ENCODE measurements at places on chromosomes 13 and 19. TPM values are rescaled to one million over a fixed set of nuclear protein-coding genes. Genes with fewer than 3 reads are reported as not detected.

DNA sequence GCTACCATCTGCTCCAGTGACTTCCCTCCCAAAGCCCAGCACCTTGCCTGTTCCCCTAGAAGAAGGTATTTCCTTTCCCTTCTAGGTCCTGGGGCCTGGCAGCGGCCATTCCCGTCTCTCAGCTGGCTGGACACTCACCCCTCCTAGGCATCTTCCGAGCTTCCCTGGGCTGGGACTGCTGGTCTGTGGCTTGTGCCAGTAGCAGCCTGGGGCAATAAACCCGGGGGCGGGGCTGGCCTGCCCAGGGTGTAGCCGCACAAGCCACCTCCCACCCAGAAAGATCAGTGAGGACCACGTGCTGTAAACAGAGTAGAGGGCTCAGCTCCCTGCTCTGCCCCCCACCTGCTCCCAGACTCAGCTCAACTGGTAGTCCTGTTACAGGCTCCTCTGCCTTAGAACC lies 15.0 kb downstream of the LIPE start:
- H3K4me1 ChIP-seq = peaks cover 7% of the 10 kb centered on the region
- DNase-seq = no peak

GRCh38 chr19:8504919-8505318 lies 2.5 kb upstream of the PRAM1 start:
- H3K4me3 ChIP-seq = no peak overlapping the region
- no peak overlapping the region for H3K27ac ChIP-seq
- no peaks in the 10 kb centered on the region for H3K27me3 ChIP-seq

DNA sequence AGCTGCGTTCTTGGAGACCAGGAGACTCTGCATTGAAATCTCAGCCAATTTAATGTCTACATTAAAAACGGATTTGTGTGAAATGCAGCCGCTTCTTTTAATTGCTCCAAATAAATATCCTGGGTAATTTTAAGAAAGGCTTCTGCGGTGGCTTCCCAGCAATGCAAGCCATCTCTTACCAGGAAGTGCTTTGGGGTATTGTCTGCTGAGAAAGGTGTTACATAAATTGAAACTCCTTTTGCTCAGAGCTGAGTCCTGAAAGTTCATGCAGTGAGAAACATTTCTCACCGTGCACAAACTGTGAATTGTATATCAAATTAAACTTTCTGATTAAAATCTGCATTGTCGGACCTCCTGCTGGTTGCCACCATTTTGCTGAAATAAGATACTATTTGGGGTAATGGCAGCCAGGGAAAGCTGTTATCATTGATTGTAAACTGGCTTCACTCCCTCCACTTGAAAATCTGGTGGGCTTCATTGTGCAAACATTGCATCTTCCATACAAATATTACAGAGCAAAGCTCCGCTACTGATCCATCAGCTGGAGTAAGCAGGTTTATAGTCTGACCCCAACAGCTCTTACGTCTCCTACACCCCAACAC lies 59.5 kb downstream of the ZIC5 start:
- no peak for DNase-seq
- no peak overlapping the region for H3K4me3 ChIP-seq
- no peak overlapping the region for H3K27ac ChIP-seq
- H3K27me3 ChIP-seq = no peaks in the 10 kb centered on the region

DNA sequence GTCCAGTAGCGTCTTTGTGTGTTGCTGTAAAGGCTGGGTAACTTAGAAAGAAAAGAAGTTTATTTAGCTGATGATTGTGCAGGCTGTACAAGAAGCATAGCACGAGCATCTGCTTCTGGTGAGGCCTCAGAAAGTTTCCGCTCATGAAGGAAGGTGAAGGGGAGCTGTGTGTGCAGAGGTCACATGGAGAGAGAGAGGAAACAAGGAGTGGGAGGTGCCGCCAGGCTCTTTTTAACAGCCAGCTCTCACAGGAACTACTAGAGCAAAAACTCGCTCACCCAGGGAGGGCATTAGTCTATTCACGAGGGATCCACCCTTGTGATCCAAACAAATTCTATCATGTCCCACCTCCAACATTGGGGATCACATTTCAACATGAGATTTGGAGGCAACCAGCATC lies 99.8 kb downstream of the GPR12 start:
- H3K36me3 ChIP-seq = no peaks in the 10 kb centered on the region
- H3K27me3 ChIP-seq = no peaks in the 10 kb centered on the region
- peaks cover 2% of the 10 kb centered on the region for H3K4me1 ChIP-seq
- H3K27ac ChIP-seq = no peak overlapping the region

DNA sequence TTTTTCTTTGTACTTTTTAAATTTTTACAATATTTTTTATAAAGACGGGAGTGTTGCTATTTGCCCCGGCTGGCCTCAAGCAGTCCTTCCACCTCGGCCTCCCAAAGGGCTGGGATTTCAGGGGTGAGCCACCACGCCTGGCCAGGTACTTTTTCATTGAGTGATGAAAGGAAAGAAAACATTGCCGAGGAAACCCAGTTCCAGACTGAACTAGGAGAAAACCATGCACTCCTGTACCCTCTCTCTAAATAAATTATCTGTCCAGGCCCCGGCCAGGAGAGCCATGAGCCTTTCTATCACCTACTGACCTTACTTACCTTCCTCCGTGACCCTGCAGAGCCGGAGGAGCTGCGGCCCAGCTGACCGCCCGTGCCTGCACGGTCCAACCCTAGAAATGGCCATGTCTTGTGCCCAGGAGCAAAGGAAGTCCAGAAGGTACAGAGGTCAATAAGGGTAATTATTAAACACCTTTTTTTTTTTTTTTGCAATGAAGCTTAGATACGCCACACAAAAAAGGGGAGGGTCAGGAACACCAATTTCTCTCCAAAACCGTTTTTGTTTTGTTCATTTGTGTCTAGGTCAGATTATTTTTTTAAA lies at the start of gene SLC7A9:
TSS of gene SLC7A9 (minus strand) at position 399 of the 597 bp plus-strand sequence. CDS start 1,233 bp downstream, outside the sequence.
- H3K27me3 ChIP-seq = no peaks in the 10 kb centered on the region
- no peak for DNase-seq
- H3K27ac ChIP-seq = no peak within 1 kb of the TSS
- H3K4me3 ChIP-seq = no peak within 1 kb of the TSS
- no peaks in the 10 kb centered on the region for H3K4me1 ChIP-seq

- H3K4me1 ChIP-seq = no peaks in the 10 kb centered on the region
- no peaks in the 10 kb centered on the region for H3K36me3 ChIP-seq
- no peak for DNase-seq
- H3K4me3 ChIP-seq = no peak overlapping the region
- H3K27ac ChIP-seq = no peak overlapping the region
Measured at GRCh38 chr19:28595722-28596480, 617.0 kb downstream of the UQCRFS1 start.

DNA sequence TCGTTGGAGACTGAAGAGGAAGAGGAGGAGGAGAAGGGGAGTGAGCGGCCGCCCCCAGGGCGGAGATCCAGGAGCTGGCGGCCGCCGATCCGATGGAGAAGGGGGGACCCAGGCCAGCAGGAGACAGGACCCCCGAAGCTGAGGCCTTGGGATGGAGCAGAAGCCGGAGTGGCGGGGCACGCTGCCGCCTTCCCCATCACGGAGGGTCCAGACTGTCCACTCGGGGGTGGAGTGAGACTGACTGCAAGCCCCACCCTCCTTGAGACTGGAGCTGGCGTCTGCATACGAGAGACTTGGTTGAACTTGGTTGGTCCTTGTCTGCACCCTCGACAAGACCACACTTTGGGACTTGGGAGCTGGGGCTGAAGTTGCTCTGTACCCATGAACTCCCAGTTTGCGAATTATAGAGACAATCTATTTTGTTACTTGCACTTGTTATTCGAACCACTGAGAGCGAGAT lies 1.8 kb downstream of the GADD45B start:
- peak overlapping the region; percentile 84 for H3K4me3 ChIP-seq
- peaks cover 14% of the 10 kb centered on the region for H3K4me1 ChIP-seq
- peak overlapping the region; percentile 87 for H3K27ac ChIP-seq
- DNase-seq = no peak
- H3K36me3 ChIP-seq = no peaks in the 10 kb centered on the region

DNA sequence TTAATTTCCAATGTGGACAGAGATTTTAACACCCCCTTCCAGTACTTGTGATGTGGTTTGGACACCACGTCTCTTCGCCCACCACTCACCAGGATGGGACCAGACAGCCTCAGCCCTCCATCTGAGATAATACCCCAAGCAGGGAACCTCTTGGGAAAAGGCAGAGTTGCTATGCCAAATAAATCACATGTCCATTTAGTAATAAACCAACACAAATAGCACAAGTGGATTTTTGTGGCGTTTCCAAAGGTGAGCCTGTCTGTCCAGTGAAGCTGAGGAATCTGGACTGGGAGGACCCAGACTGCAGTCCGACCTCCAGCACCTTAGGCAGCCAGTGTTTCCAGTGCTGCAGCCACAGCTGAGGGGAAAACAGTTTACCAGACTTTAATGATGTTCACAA lies 34.1 kb upstream of the GAS6 start:
- H3K4me1 ChIP-seq = peaks cover 3% of the 10 kb centered on the region
- no peak for DNase-seq
- no peaks in the 10 kb centered on the region for H3K27me3 ChIP-seq
- no peak overlapping the region for H3K27ac ChIP-seq
- no peaks in the 10 kb centered on the region for H3K36me3 ChIP-seq

DNA sequence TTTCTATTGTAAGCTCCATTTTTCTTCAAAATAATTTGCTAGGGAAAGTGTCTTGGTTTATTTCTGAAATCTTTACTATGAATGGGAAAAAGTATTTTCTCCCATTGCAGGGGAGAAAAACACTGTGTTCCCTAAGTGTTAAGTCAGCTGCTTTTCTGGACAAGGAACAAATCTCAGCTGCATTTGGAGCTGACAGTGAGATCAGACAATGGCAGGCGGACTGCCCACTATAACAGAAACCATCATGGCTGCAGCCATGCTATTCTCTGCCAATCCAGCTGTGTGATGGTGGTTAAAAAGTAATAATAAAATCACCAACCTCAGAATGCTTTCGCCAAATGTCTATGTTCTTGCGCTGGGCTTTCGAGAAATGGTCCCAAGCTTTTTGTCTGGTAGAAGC lies 302.7 kb downstream of the DNAJC15 start:
- DNase-seq = no peak
- no peaks in the 10 kb centered on the region for H3K4me1 ChIP-seq
- H3K27me3 ChIP-seq = no peaks in the 10 kb centered on the region

DNA sequence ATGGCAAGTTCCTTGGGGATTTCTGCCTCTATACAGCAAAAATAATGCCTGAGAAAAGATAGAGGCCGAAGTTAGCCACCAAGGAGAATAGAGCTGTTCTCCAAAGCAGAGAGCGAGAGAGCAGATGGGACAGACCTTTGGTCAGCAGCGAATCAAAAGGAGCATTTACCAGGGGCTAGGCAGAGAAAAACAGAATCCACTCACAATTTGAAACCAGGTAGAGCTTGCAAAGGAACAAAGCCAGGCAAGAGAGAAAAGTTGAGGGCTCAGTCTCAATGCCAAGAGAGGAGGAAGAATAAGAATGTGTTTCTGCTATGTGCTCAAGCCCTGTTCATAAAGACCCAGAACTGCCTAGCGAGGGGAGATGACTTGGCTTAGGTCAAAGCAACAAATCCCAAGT lies 112.8 kb downstream of the DCT start:
- no peaks in the 10 kb centered on the region for H3K27me3 ChIP-seq
- no peaks in the 10 kb centered on the region for H3K4me1 ChIP-seq
- H3K4me3 ChIP-seq = no peak overlapping the region
- no peak overlapping the region for H3K27ac ChIP-seq

GRCh38 chr13:33452873-33453517 lies 167.4 kb upstream of the STARD13 start:
- H3K27me3 ChIP-seq = no peaks in the 10 kb centered on the region
- H3K27ac ChIP-seq = no peak overlapping the region
- H3K4me1 ChIP-seq = no peaks in the 10 kb centered on the region
- H3K4me3 ChIP-seq = no peak overlapping the region
- H3K36me3 ChIP-seq = no peaks in the 10 kb centered on the region

GRCh38 chr13:20451397-20451796 lies 74.3 kb downstream of the CRYL1 start:
- H3K27ac ChIP-seq = no peak overlapping the region
- H3K4me3 ChIP-seq = no peak overlapping the region
- no peaks in the 10 kb centered on the region for H3K27me3 ChIP-seq
- no peaks in the 10 kb centered on the region for H3K36me3 ChIP-seq
- DNase-seq = no peak

DNA sequence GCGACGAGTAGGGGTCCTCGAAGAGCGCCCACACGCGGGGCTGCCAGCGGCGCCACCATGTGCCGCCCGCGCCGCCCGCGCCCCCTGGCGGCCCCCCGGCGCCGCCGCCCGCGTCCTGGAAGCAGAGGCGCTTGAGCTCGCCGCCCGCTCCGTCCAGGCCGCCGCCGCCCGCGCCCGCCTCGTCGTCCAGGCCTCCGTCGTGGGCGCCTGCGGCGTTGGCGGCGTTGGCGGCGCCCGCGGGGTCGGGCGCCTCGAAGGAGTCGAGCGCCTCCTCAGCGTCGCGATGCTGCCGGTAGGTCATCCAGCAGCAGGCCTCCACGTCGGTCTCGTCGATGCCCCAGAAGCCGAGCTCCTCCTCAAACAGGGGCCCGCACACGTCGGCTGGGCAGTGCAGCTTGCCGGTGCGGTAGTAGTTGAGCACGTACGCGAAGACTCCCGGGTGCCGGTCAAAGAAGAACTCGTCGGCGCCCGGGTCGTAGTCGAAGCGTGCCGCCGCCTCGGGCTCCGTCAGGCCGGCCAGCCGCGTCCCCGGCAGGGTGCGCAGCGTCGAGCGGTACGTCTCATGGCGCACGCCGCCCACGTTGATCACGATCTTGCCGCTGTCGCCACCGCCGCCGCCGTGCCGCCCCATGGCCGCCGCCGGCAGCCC lies 829 bp downstream of the KCNC3 start:
- no peaks in the 10 kb centered on the region for H3K36me3 ChIP-seq
- no peak overlapping the region for H3K27ac ChIP-seq
- H3K4me3 ChIP-seq = peak overlapping the region; percentile 33
- peaks cover 28% of the 10 kb centered on the region for H3K27me3 ChIP-seq

- no peaks in the 10 kb centered on the region for H3K27me3 ChIP-seq
- H3K27ac ChIP-seq = no peak overlapping the region
- DNase-seq = no peak
- H3K36me3 ChIP-seq = no peaks in the 10 kb centered on the region
Measured at GRCh38 chr13:112929783-112930055, 39.3 kb upstream of the MCF2L start.

The DMRTC2 gene
- polyA plus RNA-seq = 0.03 TPM

The SOX21 gene
- 0.22 TPM for polyA plus RNA-seq

The SHC2 gene
- polyA plus RNA-seq = 23.1 TPM

Measured in lung (tissue), 17 donors.